Stimulated activated CD4-positive, alpha-beta T cell treated with anti-CD3 and anti-CD28 coated beads, TNF-alpha, amount 100 ng/mL, for 4 hours (primary cell): ENCODE measurements at places on chromosomes 5 and 9.

- no peak for DNase-seq
Observed at GRCh38 chr5:10339058-10339811, 14.3 kb upstream of the MARCHF6 start.

- no peak for DNase-seq
Observed at GRCh38 chr5:568809-569208, 43.3 kb upstream of the CEP72 start.

DNA sequence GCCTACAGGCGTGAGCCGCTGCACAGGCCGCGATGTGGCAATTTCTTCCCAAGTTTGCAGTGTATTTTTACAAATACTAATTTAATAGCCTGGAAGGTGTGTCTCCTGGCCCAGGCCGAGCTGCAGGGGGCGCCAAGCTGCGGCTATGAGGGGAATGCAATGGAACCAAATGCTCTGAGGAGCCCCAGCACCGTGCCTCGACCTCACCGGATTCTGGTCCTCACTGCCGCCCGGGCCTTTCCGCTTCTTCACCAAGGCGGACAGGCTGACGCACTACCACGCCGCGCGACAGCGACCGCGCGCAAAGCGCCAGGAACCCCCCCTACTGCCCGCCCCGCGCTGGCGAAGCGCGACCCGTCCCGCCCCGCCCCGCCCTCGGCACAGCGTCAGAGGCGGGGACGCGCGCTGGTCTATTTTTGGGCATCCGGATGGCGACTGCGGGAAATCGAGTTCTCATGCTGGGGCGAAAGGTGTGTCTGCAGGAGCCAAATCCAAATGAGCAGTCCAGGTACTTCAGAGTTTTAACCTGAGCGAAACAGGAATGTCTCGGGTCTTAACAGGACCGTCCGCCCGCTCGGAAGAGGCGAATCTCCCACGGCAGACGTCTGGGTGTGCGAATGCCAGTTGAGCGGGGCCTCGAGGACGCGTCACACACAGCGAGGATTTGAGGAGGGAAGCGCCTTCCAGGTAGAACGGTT, 31.7 kb upstream of the PRXL2C start:
- DNase-seq = peak; percentile 54

DNA sequence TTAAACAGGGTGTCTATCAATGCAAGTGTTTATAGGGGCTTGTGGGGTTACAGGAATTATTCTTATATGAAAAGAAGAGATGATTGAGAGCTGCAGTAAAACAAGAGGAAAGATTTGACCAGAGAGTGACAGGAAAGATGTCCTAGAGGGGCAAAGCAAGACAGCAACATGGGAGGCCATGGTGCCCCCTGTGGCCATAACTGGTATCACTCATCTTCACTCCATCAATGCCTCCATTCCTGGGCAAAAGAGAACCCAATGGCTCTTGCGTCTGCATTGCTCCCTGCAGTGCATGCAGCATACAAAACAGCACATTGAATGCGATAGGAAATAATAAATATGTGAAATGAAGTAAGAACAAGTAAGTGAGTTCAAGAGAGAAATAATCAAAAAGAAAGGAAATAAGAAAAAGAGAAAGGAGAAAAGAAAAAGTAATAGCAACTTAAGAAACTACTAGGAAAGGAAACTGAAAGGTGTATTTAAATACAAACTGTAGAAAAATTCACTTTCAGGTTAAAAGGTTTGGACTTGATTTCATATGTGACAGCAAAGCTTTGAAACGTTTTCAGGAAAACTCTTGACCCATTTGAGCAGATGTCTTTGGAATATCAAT, 206.6 kb downstream of the SEMA5A start:
- DNase-seq = no peak

- no peak for DNase-seq
Observed at GRCh38 chr9:74953235-74953751, 581 bp upstream of the C9orf40 start.

DNA sequence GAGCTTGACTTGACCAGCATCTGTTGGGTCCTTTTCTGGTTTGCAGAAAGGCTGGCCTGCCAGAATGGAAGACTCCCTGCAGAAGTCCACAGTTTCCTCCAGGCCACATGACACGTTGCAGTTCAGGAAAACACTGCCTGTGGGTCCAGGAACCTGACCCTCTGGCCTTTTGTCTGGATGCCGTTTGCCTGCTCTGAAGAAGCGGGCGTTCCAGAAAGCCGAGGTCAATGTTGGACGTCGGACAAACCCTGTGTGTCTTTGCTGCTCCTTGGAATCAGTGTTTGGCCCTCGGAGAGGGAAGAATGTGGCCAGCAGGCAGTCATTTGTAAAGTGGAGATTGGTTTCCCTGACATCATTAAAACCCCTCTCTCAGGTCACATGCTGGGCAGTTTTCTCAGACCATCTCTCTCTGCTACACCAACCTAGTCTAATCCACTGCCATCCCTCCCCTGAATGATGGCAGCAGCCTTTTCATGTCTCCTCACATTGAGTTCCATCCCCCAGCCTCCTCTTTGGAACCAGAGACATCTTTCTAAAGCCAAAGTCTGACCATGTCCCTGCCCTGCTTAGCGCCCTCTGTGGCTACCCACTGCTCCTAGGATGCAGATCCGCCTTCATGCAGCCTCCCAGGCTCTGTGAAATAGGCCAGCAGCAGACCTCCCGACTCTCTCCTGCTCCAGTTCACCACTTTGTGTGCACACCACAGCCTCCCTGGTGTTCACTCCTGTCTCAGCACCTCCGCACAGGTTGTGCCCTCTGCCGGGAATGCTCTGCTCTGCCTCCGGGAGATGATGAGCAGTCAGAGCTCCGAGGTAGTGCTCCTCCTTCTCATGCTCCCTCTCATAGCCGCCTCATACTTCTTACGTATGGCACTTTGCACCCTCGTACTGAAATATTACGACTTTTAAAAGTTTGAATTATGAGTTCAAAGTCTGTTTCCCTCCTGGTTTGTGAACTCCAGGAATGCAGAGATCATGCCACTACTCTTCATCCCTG, 75.6 kb downstream of the RALGPS1 start:
- no peak for DNase-seq

DNA sequence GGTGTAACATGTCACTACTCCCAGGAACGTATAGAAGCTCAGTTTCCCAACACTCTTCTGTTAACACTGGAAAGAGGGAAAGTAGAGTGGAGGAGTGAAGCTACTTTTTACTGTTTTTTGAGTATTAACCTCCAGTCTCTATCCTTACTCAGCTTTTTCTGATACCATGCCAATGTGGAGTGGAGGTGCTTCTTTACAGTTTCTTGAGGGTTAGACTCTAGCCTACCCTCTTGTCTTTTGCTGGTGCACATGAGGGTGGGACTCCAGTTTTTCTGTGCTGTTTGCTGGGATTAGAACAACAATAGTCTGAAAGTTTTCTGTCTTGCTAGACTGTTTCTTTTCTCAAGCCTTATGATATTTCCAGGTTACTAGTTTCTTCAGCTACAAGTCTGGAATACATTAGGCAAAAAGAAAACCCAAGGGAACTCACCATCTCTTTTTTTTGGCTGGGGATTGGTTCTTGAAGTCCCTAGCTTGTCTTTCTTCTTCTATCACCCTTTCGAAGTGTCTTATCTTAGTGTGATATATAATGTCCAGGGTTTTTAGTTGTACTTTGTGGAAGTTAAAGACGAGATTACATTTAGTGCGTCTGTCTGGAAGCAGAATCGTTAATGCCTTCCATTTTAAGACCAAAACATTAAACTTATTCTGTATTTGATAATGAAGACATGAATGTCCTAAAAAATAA, 35.9 kb downstream of the PRR16 start:
- DNase-seq = no peak

DNA sequence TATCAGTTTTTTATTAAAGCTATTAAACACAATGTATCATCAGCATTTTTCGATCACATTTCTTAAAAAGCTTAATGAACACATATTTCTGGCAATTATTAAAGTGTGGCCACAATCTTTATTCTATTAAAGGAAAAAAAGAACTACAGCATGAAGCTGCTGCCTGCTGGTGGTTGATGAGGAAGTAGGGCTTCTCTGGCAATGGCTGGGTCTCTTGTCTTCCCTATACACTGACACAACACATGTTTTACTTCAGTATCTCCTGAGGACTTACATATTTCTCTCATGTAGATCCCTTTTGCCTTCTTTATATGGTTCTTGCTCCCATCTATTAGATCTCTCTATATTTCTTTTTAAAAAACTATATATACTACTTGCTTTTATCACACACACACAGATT, 590.7 kb downstream of the RAB3C start:
- DNase-seq = no peak
